Amniotic stem cell (primary cell): ENCODE measurements at places on chromosomes 3 and 15.

- no peak for DNase-seq
These were observed 457.7 kb upstream of the THRB start for GRCh38 chr3:24952388-24952787.

DNA sequence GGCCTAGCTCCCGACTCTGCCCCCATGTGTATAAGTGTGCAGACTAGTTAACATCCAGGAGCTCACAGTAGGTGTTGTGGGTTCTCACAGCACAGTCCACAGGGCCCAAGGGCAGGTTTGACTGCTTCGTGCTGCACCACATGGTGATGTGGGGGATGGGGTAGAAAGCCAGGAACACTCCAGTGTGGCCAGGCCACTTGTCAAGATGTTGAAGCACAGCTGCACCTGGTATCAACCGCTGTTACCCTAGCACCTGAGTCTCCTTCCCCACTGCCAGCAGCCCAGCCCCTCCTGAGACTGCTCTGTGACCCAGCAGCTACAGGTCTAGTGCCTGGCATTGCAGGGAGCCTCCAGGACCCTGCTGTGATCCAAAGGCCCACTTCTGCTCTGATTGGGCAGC is 53.4 kb downstream of the CHDH start:
- DNase-seq, result no peak

- no peak for DNase-seq
These were observed 8.6 kb downstream of the ZNF445 start for GRCh38 chr3:44468572-44469520.

- no peak for DNase-seq
These were observed 24.1 kb downstream of the DUT start for GRCh38 chr15:48355377-48355776.

GRCh38 chr3:171809861-171810628 is at the start of gene PLD1:
Gene PLD1, minus strand, starts transcription at chr3:171810483. Its CDS starts 72,432 bp downstream, at chr3:171738051.
- peak; percentile 82 for DNase-seq

DNA sequence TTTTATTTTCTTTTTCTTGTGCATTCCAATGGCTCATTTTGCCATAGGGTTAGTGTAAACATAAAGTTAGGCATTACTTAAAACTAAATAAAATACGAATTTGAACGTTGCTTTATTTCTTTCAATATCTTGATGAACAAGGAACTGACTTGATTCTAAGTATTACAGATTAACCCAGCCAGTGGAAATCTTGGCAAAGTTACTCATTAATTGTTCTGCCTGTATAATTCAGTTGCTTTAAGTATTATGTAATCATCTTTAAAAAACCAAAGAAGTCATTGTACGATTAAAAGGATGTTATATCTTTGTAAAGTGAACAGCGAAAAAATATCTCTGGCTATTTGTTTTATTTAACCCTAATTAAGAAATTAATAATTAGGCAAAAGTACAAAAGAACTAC is 737.9 kb upstream of the BCHE start:
- DNase-seq, result no peak

DNA sequence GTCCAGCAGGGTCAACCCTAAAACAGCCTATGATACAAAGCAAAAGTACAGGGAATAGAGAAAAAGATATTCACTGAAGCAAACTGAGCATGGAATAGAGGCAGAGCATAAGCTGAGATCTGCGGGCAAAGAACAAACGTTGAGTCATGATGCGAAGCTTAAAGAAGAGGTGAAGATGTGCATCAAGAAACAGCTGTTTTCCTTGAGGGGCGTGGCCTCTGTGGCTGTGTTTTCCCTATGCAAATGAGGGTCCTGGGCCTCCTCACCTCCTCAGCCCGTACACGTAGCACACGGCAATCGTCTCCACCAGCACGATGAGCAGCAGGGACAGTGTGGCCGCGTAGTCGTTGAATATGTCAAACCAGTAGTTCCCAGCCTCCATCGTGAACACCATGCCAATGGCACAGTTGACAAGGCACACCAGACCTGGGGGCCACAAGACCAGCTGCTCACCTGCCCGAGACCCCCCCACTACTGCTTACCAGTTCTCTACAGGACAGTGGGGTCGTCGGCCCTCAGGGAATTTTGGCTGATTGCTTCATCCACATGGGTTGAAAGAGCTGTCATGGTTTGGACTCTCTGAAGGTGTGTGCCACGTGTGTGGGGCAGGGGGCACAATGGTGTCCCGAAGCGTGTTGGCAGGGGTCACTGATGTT is 33.6 kb downstream of the SLC6A20 start:
- DNase-seq, result no peak

- DNase-seq, result no peak
These were observed 444.5 kb downstream of the EPHB1 start for GRCh38 chr3:135239615-135239884.

DNA sequence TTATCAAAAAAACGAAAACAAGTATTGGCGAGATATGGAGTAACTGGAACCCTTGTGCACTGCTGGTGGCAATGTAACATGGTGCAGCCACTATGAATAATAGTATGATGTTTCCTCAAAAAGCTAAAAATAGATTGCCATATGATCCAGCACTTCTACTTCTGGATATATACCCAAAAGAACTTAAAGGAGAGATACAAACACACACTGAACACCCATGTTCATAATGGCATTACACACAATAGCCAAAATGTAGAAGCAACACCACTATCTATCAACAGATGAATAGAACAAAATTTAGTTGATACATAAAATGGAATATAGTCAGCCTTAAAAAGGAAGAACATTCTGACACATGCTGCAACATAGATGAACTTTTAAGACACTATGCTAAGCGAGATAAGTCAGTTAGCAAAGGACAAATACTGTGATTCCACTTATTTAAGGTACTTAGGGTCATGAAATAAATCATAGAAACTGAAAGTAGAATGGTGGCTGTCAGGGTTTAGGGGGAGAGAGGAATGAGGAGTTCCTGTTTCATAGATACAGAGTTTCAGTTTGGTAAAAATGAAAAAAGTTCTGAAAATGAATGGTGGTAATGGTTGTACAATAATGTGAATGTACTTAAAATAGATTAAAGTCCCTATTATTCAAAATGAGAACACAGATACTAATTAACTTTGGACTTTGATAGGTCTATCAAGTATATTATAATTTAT is 59.4 kb upstream of the IMPG2 start:
- DNase-seq, result no peak

- no peak for DNase-seq
These were observed 390.2 kb upstream of the SGO1 start for GRCh38 chr3:20576228-20576627.

DNA sequence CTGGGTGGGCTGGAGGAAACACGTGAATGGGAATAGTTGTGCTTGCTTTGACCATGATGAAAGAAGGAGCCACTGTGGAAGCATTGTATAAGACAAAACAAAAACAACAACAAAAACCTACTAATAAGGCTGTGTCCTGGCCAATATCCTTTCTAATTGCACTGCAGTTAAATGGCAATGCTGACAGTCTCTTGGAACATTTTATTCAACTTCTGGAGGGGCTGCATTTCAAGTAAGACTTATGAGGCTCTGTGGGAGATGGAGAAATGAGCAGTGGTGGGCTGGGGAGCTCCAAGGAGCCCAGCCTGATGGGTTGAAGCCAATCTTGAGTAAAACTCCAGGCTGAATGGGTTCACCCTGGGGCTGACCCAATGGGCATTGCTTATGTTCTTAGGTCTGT is 99.8 kb upstream of the ROPN1 start:
- DNase-seq, result no peak

- no peak for DNase-seq
These were observed 23.0 kb upstream of the RETNLB start for GRCh38 chr3:108780235-108780634.

- DNase-seq, result no peak
These were observed 341.0 kb upstream of the UBE2E2 start for GRCh38 chr3:22862111-22862510.

GRCh38 chr15:40340740-40341400 is at the start of gene CCDC9B:
Gene CCDC9B, minus strand, starts transcription at chr15:40340939. Its CDS starts 120 bp downstream, at chr15:40340819.
- peak; percentile 70 for DNase-seq

DNA sequence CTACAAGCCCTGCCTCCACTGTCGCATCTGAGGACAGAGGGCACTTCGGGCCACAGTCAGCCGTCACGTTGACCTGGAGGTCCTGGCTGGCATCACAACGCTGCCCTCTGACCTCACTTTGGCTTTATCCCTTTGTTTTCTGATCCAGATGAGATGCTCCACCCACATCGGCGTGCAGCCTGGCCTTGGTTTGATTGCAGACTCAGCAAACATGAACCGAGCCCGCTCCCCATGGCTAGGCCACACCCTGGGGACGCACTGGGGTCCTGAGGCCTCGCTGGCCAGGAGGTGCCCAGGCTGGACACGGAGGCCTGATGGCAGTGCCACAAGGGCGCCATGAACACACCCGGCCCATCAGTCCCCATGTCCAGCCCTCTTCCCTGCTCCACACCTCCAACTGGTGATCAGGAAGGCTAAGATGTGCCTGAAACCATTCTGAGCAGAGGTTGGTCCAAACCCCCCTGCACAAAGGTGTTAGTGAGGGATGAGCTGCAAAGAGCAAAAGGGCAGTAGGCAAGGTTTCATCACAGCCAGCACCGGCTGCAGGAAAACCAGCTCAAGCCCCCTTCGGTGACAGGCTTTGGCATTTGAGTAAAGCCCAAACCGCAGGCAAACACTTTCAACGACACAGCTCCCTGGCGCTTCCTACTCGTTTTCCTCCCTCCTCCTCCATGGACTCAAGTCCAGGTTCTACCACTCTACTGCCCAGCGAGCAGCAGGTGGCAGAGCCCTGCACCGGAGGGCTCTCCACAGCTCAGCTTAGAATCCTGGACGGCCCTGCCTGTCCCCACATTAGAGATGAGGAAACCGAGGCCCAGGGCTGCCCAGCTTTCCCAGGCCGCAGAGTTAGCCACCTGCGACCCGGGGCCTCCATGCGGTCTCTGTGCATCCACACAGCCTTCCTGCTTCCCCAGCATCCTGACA is 165.8 kb downstream of the NUP210 start:
- DNase-seq, result no peak

- DNase-seq, result no peak
These were observed 299.8 kb downstream of the CNTN3 start for GRCh38 chr3:74314696-74315095.

DNA sequence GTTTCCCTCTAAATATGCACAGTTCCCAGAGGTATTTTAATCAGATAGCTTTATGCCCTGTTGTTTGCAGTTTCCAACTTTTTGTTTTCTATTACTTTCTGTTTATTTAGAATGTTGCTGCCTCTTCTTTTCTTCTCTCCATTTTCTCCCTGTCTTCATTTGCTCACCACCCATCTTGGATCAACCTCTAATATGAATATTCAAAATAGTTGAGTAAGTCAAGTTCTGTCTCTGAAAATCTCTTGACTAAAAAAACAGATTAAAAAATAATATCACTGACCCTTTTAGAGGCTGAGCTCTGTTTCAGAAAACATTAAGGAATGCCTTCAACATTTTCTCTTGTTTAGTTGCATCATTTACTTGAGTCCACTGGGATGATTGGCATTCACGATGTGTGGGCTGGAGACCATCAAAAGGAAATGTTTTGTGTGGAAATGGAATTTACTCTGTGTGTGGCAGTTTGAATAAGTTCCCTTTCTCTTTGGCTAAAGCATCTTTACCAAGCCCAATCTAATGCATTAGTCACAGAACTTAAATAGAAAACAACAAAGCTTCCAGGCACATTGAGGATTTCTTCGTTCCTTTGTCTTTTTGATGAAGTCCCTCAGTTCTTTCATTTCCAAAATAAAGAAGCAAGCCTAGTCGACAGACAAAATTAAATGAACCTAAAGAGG is 633.9 kb upstream of the TGFBR2 start:
- peak; percentile 16 for DNase-seq

DNA sequence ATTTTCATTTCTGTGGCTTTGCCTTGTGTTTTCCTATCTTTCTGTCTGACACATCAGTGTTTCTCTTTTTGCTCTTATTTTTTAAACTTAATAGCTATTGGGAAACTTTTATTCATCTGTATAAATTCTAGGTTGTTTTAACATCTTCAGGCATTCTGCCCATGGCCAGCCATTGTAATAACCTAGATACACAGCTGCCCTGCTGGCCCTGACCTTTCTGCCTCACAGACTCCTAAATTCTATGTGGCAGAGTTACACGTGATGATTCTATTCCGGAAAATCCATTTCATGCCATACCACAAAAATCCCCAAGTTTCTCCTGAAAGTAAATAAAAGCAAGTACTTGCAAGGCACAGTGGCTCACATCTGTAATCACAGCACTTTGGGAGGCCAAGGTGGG is 150.1 kb downstream of the UACA start:
- no peak for DNase-seq

DNA sequence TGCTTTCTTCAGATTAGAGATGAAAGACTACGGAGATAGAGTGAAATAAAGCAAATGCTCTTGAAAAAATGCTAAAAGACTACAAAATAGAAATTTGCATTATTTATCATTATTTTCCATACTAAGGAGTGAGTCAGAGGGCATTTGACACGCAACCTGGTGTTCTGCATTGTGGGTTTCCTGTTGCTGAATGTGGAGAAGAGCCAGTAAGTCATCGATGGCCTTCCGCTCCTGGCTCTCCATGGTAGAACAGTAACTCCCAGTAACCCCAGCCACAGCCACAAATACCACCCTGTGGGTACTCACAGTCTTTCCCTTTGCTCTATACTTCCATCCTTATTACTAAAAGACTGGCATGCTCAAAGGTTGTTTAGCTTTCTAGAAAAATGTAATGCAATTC is 61.5 kb downstream of the CGGBP1 start:
- no peak for DNase-seq

DNA sequence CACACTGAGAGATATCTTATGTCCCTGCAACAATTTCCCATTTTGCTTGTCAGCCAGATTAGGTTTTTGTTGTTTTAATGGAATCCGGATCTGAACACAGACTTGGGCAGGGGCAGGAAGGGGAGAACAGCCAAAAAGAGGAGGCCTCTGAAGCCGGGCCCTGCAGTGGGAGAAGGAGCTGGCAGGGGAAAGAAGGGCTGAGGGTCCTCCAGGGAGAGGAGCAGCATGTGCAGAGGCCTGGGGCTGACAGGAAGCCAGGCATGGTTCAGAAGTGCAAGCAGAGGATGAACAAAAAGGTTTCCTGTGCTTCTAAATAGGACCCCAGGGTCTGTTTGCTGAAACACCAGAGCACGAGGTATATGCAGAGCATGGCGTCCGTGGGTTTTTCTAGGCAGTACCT is 49.1 kb upstream of the POMGNT2 start:
- no peak for DNase-seq

GRCh38 chr3:138473391-138473790 is 39.0 kb downstream of the ESYT3 start:
- no peak for DNase-seq

DNA sequence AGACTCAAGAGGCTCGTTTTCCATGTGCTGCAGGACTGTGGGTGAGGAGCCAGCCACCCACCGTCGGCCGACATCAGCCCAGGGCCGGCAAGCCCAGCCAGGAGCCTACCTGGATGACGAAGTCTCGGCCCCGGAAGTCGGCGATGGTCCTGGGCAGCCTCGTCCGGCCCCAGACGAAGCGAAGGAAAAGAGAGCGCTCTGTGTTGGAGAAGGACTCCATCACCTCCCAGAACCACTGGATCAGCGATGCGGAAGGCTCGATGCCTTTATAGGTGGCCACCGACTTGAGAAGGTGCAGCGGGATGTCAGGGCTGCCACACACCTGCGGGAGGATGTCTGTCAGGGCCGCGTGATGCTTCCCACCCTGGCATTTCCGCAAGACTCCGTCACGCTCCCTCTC is 13.8 kb upstream of the OCA2 start:
- DNase-seq, result no peak
